ENCODE measurements at places on chromosomes 1 and 21.

GRCh38 chr1:100799954-100800612, 80.5 kb downstream of the VCAM1 start:
- no peak for DNase-seq

DNA sequence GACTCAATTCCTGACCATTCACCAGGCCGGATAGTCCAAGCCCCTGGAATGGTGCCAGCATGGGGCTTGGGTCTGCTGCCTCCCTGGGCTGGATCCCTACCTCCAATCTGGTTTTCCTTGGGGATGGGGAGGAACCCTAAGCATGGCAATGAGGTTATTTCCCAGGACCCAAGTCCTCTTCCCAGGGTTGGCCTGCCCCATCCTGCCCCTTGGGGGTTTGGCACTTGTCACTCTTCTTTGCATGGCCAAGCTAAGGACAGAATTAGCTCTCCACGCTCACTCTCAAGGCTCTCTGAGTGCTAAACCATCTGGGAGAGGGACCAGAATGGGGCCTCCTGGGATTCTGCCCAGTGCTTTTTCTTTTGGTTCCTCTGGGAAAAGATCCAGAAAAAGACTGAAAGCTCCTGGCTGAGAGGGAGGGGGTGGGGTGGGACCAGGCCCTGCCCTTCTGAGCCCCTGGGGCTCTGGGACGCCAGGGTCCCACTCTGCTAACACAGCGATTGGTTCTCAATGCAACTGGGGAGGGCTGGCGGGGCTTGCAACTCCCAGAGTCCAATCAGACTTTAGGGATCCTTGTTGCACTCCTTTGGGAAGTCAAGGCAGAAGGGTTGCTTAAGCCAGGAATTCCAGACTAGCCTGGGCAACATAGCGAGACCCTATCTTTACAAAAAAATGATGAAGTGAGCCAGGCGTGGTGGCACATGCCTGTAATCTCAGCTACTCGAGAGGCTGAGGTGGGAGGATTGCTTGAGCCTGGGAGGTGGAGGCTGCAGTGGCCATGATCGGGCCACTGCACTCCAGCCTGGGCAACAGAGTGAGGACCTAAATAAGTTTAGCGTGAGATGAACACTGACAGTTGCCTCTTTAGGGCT, 52.7 kb downstream of the DHRS3 start:
- DNase-seq, result no peak

- no peak for DNase-seq
These were observed 176.8 kb upstream of the SYT6 start for GRCh38 chr1:114330451-114330983.

DNA sequence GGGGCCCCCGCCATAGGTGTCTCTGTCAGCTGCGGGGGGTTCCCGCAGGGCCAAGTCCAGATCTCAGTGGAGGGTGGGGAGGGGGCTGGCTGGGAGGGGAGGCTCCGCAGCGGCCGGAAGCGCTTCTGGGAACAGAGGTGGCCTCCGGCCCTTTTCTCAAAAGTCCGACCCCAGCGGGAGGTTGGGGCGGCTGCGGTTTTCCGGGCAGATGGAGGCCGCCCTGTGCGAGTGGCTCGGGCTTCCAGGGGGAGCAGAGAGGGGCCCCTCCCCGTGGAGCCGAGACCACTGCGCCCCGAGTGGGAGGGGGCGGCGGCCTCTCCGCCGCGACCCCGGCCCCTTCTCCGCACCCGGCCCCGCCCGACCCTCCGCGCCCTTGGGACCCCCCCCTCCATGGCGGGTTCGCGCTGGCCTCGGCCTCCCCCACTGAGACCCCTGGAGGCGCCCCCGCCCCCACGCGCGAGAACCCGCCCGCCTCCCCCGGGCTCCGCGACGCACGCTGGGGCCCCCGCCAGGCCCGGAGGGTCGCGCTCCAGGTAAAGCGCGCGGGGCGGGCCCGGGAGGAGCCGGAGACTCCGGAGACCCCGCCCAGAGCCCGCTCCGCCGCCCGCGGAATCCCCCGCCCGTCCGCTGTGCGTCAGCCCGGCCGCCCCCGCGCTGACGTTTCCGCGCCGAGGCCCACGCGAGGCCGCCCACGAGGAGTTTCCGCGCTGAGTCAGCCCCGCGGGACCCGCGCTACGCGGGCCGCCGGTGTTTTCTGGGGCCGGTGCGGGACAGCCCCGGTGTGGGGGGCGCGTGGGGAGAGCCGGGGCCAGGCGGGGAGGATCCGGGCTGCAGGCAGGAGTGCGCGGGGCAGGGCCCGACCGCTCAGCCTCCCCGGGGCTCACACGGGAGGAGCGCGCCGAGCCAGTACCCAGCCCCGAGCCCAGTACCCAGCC, 5.2 kb downstream of the TNFRSF18 start:
- DNase-seq, result no peak

DNA sequence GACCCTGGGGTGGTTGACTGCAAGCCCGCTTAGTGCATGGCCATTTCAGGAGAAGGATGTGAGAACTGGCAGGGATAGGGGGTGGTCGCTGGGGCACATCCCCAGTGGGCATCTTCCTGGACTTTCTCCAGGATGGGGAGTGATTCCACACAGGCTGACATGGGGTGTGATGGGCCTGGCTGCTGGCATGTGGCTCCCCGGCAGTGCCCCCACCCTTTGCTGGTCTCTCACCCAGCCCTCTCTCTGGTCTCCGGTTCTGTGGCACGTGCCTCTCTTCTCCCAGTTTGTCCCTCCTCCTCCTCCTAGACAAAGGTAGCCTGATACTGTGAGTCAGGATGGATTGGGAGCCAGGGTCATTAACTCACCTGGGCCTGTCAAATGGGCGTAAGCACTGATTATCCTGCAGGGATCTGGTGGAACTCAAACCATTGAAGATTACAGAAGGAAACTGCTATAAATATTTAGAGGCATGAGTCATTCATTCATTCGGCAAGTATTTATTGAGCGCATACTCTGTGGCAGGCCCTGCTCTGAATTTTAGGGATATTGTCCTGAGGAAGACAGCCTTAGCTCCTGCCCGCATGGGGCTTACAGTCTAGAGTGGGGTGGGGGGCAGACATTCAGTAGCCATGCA, 23.6 kb upstream of the EPS8L3 start:
- DNase-seq, result peak; percentile 42

GRCh38 chr1:101918277-101918676, 78.4 kb downstream of the OLFM3 start:
- DNase-seq, result no peak

DNA sequence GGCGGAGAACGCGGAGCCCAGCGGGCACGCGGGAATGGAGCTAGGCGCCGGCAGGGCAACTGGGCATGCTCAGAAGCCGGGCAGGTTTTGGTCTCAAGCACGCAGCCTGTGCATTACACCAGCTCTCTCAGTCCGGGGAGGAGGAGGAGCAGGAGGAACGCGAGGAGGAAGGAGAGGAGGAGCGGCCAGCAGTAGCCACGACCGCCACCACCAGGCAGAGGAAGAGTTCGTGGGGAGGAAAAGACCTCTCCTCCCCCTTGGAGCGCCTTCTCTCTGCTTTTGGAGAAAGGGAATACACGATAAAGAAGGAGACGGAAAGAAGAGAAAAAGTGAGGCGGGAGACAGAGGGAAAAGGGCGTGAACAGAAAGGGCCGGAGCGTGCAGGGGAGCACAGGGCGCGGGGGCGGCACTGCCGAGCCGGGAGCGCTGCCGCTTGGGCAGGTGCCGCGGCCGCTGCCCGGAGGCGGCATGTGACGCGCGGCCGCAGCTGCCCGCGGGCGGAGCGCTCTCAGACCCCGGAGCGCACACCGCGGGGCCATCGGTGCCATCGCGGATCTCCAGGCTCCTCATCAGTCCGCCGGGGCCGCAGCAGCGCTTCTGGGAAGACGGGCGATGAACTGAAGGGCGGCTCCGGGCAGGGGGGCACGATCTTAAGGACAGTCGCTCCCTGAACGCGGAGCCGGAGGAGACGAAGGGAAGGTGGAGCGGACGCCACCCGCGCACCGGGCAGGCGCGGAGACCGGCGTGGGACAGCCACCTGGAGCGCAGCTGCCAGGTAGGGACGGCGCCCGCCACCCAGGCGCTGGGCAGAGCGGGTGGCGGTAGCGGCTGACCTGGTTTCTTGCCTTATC, at the start of gene CHRM3:
TSS of gene CHRM3 (plus strand) at position 116 of the 851 bp plus-strand sequence. CDS start 520,884 bp downstream, outside the sequence.
- no peak for DNase-seq

- DNase-seq, result no peak
These were observed 11.9 kb upstream of the RNPEP start for GRCh38 chr1:201970334-201971159.

DNA sequence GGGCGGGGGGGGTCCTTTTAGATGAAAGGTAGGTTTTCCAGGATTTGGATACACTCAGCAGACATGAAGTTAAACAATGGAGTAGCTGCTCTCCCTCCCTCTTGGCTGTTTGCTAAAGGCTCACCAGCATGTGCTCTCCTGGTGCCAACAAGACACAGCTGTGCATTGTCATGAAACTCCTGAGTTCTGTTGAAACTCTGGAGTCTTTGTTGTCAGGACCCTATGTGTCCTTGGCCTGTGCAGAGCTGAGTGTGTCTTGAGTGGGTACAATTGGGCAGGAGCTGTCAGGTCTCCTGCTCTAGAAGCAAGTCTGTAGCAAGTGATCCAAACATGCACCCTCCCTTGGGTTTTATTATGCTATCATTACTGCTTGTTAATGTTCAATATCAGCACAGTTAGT, 12.7 kb downstream of the TBX19 start:
- no peak for DNase-seq

DNA sequence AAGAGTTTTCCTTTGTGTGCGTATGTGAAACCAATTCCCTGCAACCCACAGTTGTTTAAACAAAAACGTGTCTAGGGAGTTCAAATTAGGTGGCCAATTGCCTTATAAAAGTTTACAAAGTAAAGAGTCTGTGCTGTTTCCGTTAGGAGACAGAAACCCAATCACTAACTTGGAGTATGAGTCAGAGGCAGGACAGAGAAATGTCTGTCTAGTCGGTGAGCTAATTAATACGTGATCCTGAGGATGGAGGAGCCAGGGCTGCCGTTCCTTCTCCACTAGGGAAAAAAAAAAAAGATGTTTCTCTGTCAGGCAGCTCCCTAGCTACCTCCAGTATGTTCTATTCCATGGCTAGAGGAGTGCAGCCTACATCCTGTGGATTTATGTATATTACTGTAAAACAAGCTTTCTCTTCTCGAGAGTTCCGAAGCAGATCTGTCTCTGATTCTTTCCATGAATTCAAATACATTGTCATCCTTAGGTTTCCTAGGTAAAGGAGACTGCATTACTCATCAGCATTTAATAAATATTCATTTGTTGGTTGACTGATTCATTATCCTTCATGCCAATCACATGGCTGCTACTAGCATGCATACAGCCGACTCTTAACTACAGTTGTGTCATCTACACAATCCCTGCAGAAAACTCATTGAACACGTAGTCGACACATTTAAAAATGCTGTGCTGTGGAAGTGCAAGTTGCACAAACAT, 430.6 kb downstream of the KIF26B start:
- no peak for DNase-seq

DNA sequence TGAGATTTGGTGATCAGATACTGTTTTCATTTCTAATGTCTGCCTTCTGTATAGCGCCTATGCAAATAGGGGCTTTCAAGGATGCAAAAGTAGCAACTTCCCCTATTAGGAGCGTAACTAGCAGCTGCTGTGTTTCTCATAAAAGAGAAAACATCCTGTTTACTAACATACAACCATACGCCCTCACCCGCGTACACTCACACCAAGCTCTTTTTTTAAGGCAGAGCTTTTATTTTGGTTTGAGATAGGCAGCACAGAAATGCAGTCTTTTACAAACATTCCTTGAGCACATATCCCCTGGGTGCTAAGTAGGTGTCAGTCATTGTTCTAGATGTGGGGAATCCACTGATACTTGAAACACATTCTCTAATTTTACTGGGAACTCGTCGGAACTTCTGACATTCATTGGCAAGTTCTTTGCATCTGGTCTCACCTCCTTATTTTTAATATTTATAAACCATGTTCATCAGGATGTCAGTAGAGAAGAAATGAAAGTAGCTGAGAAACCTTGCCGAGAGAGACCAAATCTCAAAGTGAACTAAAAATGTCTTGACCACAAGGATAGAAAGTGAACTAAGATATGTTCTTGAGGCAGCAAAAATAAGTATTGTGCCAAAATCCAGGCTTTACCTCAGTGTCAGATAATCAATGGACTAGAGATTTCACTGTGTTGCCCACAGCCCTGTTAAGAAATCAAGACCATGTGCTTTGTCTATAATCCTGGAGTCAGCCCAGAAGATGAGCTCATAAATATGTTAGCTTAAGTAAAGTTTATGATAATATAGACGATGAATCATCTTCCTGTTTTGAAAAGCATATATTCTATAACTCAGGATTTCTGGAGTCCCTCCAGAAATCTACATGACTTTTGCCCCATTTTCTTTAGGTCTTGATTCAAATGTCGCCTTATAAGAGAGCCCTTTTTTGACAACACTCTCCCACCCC, 350.9 kb downstream of the ST6GALNAC3 start:
- no peak for DNase-seq

DNA sequence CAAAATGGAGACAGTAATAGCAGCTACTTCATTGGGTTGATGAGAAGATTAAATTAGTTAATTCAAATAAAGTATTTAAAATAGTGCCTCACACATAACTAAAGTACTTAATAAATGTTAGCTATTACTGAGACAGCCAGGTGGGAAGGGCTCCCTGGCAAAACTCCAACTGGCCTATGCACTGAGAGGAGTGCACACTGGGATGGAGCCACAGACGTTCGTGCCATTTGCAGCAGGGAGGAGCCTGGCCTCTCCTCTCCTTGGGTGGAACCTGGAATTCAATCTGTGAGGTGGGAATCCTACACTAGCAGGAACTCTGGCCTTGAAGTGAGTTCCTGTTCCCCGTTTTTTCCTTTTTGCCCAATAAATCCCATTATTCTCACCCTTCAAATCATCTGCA, 28.1 kb downstream of the SLC5A9 start:
- DNase-seq, result no peak

DNA sequence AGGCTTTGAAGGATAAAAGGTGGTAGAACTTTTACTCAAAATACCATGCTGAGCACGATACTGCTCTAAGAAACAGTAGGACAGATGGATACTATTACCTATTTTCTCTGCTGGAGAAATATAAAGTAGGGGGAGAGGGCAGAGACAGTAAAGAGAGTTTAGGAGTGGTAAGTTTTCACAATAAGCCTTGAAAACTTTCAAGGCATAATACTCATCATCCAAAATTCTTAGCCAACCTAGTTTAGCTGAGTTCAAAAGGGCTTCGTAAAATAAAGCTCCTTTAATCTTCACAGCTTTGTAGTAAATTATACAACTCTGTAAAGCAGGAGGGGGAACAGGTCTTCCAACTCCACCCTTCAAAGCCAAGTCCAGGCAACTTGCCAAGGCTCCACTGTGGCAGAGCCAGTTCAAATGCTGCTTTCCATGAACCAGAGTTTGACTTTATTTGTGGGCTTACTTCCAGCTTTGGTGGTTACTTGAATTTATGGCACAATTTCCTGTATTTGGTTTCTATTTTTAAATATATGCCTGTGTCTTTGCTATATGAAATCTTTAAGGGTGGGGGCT, 15.5 kb downstream of the TEX38 start:
- DNase-seq, result no peak

DNA sequence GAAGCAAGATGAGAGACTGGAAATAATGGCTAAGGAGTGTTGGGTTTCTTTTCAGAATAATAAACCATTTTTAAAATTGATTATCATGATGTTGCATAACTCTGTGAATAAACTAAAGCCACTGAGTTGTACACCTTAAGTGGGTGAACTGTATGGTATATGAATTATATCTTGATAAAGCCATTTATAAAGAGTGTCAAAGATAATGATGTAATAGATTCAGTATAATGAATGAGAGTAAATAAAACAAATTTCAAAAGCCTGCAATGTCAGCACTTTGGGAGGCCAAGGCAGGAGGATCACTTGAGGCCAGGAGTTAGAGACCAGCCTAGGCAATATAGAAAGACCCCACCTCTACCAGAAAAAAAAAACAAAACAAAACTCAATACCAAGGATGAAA, 16.3 kb downstream of the NSL1 start:
- DNase-seq, result no peak

All from HCT116 (cell line).